ENCODE measurements at places on chromosomes 1 and 21.

DNA sequence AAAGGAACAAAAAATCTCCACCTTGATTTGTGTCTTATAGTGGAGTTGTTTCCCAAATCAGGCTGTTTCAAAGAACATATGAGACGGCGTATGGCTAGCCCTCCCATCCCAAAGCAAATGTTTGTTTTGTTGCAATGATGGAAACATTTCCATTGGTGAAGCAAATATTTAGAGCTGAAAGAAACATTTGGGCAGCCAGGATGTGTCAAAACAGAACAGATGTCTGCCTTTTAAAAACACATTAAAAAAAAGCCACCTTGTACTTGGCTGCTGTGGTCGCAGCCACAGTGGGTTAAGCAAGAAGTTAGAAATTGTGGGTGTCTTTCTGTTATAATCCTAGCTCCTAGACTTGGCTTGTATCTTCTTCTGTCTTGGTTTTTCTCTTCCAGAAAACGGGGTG is 116.3 kb downstream of the PEX14 start:
- DNase-seq: no peak

DNA sequence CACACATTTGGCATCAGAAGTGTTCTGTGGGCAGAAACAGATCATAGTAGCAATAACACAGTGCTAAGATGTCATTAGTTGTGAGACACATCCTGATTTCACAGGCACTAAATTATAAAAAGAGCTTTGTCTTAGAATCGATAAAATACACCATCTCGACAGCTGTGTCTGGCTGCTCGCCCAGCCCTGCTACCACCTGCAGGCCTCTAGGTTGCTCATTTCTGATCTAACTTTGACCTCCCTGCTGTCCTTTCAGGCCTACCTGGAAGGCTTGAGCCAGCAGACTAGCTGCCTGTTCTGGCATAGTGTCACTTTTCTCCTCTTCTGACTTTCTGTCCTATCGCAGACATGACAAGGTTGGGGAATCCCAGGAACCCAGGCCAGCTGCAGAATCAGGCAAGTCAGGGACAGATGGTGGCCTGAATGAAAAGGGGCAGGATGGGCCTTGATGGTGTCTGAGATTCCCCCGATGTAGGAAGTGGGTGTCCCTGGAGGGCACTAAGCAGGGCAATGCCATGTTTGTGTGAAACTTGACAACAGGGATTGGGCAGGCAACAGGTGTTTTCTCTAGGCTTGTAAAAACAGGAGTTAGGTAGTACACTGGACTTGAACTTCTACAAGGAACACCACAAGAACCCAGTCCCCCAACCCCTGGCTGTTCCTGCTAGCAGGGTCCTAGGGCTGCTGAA is 66.6 kb upstream of the RHOU start:
- DNase-seq: no peak

GRCh38 chr1:72111662-72112061 is 170.7 kb downstream of the NEGR1 start:
- no peak for DNase-seq

DNA sequence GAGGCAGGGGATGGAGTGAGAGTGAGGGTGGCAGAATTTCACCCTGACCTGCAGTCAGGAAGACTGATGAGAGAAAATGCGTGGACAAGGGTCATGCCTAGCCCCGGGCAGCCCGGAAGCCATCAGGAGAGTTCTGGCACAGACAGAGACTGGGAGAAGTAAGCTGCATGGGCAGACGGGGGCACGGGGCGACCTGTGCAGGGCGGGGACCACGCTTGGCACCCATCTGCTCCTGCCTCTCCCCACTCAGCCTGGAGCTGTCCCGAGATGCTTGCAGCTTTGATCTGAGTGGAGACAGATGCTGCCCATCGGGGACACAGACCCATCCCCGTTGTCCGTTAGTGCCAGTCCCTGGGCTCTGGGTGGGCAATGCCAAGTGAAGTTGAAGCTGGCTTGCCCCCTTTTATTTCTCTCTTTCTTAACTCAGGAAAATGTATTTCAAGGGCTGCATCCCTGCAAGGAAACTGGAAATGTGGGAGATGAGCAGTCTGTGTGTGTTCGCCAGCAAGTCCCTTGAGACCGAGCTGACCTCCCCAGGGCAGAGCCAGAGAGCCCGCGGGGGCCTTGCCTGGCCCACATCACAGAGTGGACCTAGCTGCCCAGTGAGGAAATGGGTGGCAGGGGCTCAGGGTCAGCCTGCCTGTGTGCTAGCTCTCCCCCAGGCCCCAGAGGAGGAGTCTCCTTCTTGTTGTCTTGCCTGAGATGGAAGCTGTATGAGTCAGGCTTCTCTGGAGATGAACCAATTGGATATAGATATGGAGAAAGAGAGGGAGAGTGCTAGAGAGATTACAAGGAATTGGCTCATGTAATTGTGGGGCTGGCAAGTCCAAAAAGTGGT is 121.3 kb upstream of the C1orf174 start:
- DNase-seq: no peak

GRCh38 chr1:86596741-86597290 is 49.9 kb downstream of the CLCA4 start:
- no peak for DNase-seq

DNA sequence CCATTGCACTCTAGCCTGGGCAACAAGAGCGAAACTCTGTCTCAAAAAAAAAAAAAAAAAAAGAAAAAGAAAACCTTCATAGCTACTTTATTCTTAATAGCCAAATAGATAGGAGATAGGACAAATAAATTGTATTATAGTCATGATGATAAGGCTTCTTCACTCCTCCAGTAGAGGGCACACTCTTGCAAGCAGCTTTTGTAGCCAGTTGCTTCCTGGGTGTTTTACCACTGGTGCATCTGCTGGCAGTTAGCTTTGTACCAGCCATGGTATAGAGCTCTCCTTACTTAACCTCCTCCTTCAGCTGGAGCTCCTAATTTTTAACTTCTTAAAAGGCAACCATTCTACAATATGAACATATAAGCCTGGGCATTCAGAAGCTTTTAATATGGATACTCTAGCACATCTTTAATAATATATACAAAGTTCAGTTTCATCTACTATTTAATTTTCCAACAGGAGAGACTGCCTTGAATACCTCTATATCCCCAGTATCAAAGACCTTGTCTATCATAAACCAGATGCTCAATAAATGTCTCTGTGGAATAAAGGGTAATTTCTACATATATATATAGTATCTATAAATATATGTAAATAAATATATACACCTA is 35.8 kb downstream of the EVI5 start:
- DNase-seq: no peak

DNA sequence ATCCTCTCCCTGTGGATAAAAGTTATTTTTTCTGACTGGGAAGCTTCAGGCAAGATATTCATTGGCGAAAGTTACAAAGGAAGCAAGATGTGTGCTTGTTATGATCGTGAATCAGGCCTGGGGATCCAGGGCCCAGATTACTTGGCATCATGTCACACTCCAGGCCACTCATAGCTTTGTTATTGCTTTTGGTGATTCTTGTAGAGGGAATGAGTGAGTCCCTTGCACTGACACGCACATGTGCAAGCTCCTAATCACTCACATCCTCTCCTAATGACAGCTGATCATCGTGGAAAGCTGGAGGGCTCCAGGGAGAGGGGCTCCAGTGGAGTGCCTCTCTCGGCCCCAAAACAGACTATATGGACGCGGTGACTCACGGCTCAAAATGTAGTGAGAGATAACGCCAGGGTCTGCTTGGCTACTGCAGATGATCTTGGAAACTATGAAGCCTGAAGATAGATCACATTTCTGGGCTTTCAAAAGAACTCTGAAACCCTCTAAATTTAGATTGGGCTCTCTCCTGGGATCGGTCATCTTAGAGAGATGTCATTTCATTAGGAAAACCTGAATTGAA is 481.1 kb upstream of the USP24 start:
- no peak for DNase-seq

GRCh38 chr1:94063379-94063778 is 57.6 kb downstream of the ABCA4 start:
- DNase-seq: no peak

DNA sequence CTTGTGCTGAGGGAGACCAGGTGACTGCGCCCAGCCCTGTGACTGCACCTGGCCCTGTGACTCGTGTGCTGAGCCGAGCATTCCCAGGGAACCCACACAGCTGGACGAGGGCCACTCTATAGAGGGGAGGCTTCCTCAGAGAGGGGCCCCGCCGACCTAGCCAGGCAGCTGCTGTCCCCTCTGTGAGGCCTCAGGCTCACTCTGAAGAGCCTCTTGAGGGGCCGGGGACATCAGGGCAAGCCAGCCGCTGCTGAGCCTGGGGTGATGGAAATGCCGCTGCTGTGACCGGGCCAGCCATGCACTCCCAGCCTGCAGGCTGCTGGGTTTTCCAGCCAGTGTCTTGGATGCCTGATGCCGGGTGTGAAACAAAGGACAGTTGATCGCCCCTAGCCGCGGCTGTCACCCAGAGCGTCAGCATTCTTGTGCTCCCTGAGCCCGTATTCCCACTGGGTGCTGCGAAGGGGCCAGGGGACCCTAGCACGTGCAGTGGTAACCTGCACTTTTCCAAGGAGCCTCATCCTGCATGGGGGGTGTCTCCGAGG is 17.5 kb downstream of the PFKL start:
- DNase-seq: no peak

GRCh38 chr21:46122237-46122671 is 24.3 kb downstream of the COL6A2 start:
- no peak for DNase-seq

GRCh38 chr1:78650114-78650660 is 556 bp downstream of the IFI44 start:
- DNase-seq: no peak

All from central memory CD8-positive, alpha-beta T cell (primary cell).